ENCODE measurements at places on chromosomes 1 and 21.

GRCh38 chr1:10755970-10756521 lies 40.4 kb downstream of the CASZ1 start:
- no peak for DNase-seq

DNA sequence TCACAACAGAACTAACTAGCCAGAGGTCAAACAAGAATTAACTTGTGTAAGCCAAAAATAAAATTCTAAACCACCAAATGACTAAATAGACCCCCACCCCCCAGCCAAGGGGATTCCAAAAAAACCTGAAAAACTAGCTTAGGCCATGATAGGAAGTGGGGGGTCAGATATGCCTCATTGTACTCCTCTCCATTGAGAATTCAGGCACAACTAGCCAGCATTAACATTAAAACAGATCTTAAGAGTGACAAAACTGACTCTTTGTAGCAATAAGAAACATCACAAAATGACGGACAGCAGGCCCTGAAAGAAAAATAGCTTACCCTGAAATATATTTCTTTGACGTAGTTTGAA lies 103.0 kb upstream of the ETV3 start:
- DNase-seq = no peak

DNA sequence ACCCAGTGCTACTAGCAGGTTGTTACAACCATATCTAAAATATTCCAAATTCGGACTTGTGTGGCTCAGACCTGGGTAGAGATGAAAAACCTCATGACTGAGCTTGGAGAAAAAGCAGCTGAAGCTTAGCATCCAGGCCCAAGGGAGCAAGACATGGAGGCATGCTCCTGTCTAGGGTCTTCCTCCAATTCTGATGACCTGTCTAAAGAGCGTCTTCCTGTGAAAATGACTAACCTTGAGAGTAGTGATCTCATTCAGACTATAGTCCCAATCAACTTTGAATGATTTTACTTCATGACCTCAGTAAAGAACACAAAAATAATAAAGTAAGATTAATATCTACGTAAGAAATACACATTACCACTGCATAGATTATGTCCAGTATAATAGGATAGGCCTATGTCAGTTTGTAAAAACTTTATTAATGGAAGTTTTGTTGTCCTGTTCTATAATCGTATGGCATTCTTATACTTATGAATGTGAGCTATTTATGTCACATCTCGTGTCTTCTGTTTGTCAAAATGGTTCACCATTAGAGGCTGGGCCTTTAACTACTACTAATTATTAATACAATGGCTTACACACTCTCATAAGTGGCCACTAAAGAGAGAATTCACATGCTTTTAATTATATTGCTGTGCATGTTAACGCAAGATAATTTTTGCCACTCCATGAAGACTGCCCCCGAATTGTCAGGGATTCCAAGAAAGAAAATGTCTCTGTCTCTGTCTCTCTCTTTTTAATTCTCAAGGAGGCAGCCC lies 201.3 kb downstream of the NCAM2 start:
- DNase-seq = no peak

DNA sequence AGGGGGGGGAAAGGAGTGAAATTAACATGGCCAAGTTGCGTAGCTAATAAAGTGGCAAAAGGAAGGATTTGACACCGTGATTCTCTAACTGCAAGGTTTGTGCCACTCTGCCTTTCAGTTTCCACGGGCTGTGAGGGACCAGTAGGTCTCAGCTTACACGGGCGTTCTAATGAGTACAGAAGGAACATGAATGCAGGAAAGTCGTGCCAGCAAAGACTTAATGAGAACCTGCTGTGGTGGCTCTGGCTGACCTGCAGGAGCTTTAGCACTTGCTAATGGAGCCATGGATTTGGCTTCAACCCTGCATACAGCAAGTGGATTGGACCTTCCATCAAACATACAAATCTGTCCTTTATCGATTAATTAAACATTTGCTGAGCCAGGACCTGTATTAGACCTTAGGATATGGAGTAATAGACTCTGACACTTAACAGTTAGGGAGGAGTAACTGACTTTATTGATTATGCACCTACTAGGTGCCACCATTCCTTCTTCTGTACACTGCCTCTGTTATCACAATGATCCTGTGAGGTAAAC lies 15.1 kb upstream of the PITHD1 start:
- DNase-seq = no peak

DNA sequence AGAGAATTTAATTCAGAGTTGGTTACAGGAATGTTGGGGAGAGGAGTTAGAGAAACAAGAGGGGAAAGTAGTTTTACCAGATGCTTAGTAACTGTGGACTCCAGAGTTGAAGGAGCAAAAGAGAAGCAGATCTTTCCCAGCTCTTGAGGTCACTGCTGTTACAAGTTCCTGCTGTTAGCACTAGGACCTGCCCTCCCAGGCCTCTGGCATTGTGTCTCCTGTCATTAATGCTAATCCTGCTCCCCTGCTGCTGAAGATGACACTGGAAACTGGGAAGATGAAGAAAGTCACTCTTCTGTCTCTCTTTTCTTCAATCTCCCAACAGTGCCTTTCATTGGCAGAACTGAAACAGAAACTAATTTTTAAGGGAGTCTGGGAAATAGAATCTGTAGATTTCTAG lies 845.6 kb downstream of the ADGRL2 start:
- DNase-seq = no peak

DNA sequence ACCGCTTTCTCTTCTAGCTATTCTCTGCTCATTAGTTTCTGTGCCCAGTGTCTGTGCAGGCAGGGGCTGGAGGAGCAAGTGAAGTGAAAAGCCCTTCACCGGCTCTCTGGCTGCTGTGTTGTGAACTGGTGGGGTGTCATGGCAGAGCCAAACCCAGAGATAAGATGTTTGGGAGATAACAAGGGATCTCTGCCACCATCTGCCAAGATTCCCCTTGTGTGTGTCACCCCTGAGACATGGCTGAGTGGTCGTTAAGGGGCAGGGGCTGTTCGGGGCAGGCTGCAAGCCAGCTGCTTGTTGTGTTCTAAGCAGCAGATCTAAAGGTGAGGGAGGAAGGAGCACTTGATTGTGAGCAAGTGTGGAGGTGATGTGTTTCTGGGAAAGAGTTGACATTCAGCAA lies 24.5 kb downstream of the CNIH3 start:
- DNase-seq = no peak

DNA sequence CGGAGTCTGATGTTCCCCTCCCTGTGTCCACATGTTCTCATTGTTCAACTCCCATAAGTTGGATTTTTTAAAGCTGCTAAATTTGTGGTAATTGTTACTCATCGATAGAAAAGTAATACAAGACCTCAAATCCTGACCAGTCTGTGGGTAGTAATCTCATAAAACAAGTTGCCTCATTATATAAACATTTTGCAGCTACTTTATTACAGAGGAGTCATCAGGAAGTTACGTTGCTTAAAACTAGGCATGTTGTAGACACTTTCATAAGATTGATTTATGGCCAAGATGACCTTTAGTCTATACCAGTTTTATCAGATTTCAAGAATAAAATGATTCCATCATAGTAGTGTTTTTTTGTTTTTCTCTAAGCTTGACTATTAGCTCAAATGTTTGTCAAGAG lies 208.8 kb downstream of the GIPC2 start:
- DNase-seq = no peak

DNA sequence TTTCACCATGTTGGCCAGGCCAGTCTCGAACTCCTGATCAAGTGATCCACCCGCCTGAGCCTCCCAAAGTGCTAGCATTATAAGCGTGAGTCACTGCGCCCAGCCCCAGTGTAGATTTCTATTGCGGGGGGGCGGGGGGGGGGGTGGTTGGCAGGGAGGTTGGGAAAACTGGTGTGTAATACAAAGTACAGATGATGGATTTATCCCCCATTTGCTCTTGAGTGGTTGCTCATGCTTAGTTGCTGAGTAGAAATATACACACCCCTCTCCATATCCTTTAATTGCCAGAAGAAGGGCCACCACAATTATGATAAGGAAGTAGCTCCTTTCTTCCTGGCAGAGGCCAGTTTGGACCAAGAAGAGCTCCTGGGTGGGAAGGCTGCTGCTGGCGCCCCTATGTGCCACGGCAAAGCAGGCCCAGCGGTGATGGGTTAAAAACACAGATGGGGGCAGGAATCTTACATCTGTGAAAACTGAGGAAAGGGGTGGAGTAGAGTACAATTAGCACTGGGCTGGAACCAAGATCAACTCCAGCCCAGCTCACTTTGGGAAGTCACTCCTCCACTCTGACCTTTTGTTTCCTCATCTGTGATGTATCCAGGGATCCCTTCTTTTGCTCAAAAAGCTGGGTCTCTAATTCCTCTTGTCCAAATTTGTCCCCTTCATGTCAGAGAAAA lies 55.2 kb downstream of the MRPL37 start:
- DNase-seq = no peak

- no peak for DNase-seq
These were observed 2.4 kb downstream of the BTG2 start for GRCh38 chr1:203307641-203308126.

GRCh38 chr1:8378981-8379470 lies 61.1 kb downstream of the SLC45A1 start:
- DNase-seq = no peak

GRCh38 chr1:91613595-91613994 lies 112.9 kb downstream of the CDC7 start:
- DNase-seq = no peak

DNA sequence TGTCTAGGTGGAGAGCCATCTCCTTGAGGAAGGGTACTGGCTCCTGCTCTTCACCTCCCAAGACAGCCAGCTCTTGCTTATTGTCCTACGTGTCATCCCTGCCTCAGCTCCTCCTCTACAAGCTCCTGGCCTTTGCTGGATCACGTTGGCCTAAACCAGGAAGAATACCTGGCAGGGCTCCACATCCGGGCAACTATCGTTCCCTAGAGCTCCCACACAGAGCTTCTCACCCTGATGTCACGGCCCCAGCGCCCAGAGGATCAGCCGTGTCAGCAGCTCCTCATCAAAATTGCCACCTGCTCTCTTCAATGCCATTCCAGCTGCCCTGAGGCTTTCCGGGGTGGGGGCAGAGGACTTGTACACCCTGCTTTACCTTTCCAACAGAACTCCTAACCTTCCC lies 1.9 kb upstream of the TPM3 start:
- no peak for DNase-seq

- DNase-seq = no peak
These were observed 497 bp upstream of the FUCA1 start for GRCh38 chr1:23868557-23869016.

DNA sequence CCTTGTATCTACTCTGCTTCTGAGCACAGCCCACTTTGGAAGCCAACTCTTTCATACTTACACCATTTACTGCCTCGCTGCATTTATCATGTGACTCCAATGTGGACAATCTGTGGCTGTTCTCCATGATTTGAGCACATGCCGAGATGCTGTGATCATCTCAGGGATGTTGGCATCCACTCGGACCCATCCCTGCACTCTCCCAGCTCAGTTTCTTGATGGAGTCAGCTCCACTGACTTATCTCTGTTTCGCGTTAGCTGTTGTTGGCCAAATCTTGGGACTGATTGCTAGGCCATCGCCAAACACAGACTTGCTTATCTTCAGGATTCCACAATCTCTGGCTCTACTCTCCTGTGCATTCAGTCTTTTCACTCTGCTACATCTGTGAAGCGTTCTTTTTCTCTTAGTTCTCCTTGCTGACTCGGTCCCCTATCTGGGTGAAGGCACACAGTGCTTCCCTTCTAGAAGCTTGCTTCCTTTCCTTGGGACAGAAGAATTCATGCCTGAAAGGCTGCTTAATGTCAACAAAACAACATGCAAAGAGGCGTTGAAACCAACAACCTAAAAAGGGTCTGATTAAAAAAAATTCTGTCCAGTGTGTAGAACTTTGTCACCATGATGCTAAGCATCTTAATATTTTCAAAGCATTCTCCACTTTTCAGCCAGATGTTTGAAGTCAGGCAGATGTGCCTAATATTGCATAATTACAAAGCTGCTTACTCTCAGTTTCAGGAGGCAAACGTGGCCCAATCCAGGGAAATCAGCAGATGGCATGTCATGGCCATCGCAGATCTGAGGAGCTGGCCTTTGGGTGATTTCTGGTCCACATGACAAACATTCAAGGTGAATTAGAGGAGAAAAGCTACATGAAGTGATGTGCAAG lies 120.7 kb downstream of the NGF start:
- no peak for DNase-seq

DNA sequence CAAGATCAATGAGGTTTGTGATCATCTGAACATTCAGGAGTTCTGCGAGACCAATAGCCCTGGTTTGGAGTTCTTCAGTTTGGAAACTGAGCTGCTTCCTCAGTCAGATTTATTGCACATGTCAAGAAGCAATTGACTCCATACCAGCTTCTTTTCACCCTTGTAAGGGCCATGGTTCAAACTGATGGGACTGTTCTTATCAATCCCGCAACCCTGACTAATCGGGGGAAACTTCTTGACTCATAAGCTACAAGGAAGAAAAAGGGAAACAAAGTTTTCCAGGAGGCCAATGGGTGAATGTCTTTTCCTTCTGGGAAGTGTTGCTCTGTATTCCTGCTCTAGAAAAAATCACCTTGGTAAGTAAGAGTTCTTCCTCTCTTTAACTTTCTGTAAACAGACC lies 187.9 kb downstream of the MIS18A start:
- DNase-seq = no peak

GRCh38 chr1:244154872-244155531 lies 103.9 kb downstream of the ZBTB18 start:
- no peak for DNase-seq

DNA sequence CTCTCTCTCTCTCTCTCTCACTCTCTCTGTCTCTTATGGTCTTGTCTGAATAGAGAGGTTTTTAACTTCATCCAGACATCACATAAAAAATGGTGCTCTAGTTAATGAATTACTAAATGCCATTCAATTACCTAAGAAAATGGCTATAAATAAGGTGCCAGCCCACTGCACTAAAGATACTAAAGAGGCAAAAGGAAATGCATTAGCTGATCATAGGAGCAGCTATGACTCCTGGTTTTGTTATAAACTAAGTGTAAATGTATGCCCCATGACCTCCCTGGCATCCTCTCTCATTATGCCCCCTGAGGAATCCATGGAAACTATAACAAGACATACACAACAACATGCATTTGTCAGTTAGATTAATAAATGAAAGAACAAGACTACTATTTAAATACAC lies 57.5 kb upstream of the PDC start:
- no peak for DNase-seq

DNA sequence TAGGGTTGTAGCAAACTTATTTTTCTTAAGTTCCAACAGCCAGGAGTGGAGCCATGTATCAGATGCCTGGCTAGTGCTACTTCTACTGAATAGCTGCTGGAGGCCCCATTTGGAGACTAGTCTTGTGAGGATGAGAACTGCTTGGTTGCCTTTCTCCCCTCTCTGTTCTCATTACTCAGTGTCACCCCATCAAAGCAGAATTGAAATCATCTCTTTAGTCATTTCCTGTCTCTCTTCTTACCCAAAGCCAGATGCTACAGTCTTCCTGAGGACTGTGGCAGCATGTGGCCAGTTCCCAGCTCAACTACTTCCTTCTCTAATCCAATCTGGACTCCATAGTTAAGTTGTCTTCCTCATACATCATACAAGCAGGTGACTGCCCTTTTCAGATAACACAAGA lies 197.5 kb downstream of the BRINP2 start:
- no peak for DNase-seq

All from stimulated activated CD8-positive, alpha-beta memory T cell treated with anti-CD3 and anti-CD28 coated beads, Interleukin-4, amount 100 ng/mL, for 1 hour (primary cell).